Astrocyte (in vitro differentiated cells and primary cell): ENCODE measurements at places on chromosomes 11 and 22. TPM values are rescaled to one million over a fixed set of nuclear protein-coding genes. Genes with fewer than 3 reads are reported as not detected.
A peak's percentile ranks its signal among the peaks of the same experiment; 100 is the strongest.

DNA sequence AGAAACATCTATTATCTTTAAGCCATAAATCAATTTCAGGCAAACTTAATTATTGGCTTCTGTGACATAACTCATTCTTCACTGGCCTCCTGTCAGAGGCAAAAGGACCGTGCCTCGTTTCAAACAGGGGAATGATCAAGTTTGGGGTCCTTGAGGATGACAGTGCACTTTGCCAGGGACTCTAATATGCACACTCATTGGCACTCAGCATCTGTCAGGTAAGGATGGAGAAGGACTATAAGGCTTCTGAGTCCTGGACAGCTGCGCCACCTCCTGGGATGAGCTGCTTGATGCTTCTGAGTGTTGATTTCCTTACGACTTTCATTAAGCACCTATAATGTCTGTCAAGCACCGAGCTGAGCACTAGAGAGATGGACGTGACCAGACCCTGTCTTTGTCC is 20.2 kb downstream of the BPIFC start:
- no peaks in the 10 kb centered on the region for H3K36me3 ChIP-seq
- no peak overlapping the region for H3K4me3 ChIP-seq
- no peak for DNase-seq
- H3K27me3 ChIP-seq = peaks cover 8% of the 10 kb centered on the region
- H3K27ac ChIP-seq = no peak overlapping the region
- no peaks in the 10 kb centered on the region for H3K4me1 ChIP-seq

DNA sequence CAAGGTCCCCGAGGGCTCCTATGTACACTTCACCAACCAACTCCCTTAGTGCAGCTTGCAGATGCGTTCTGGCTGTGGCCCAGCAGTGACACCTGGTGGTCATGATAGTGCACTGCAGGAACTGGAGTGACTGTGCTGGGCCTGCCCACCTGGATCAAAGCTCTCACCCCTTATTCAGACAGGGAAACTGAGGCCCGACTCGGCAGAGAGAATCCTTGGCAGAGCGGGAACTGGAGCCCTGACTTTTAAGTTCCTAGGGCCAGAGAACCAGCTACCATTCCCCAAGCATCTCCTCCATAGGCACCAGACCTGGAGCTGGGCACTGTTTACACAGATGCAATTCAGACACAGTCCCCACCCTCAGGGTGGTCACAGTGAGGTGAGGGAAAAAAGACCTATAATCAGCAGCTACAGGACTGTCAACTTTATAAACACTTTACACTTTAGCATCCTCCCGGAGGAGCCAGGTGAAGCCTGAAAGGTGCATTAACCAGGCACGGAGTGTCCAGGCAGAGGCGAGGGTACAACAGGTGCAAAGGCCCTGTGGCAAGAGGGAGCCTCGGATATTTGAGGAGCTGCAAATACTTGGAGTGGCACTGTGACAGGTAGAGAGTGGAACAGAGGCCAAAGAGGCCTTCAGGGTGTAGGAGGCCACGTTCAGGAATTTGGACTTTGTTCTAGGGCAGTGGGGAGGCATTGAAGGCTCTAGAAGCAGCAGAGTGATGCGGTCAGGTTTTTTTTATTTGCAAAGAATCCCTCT is 22.0 kb downstream of the RHBDD3 start:
- H3K4me1 ChIP-seq = no peaks in the 10 kb centered on the region
- no peaks in the 10 kb centered on the region for H3K36me3 ChIP-seq
- no peak overlapping the region for H3K4me3 ChIP-seq
- no peaks in the 10 kb centered on the region for H3K27me3 ChIP-seq
- DNase-seq = peak; percentile 14

DNA sequence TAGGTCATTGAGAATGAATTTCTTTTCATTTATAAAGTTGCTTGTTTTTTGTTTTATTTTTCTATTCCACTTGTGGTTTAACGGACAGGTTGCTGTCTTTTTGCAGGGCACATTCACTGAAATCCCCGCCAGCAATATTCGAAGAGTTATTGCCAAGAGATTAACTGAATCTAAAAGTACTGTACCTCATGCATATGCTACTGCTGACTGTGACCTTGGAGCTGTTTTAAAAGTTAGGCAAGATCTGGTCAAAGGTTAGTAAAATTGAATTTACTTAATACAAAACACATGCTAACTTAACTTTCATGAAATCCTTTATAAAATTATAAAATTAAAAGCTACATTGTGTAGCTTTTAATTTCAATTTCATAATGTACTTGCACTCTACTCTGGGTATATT is 53.6 kb downstream of the PDHX start:
- H3K36me3 ChIP-seq = peaks cover 7% of the 10 kb centered on the region
- no peaks in the 10 kb centered on the region for H3K4me1 ChIP-seq
- H3K27ac ChIP-seq = no peak overlapping the region
- DNase-seq = no peak

DNA sequence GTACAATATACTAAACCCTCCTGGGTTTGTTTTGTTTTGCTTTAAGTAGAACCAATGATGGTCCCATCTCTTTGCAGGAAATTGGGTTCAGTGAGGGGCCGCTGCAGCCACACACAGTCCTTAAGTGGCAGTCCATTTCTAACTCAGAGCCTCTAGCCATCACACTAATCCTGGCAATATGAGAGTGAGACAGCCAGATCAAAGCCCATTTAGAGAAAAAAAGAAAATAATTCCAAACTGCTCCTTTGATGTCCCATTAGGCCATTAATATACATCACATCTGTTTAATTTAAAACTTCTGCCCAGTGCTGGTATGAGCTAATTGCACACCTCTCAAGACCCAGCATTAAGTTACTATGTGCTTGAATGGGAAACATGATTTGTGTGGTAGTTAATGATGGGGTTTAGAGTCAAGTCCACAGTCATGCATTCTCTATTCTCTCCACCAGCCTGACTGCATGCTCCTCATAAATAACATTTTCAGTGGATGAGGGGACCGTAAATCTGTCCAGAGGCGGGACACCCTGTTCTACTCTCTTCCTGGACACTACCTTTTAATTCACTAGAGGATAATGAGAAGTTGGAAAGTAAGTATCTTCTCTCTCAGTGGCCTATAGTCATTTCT is 53.8 kb upstream of the BIRC3 start:
- H3K27me3 ChIP-seq = no peaks in the 10 kb centered on the region
- H3K27ac ChIP-seq = no peak overlapping the region
- no peaks in the 10 kb centered on the region for H3K36me3 ChIP-seq
- DNase-seq = no peak
- H3K4me1 ChIP-seq = peaks cover 7% of the 10 kb centered on the region

- no peak overlapping the region for H3K27ac ChIP-seq
- peaks cover 26% of the 10 kb centered on the region for H3K4me1 ChIP-seq
- DNase-seq = no peak
- peaks cover 71% of the 10 kb centered on the region for H3K27me3 ChIP-seq
- no peaks in the 10 kb centered on the region for H3K36me3 ChIP-seq
Observed at GRCh38 chr11:43580735-43581369, 99.7 kb upstream of the HSD17B12 start.

DNA sequence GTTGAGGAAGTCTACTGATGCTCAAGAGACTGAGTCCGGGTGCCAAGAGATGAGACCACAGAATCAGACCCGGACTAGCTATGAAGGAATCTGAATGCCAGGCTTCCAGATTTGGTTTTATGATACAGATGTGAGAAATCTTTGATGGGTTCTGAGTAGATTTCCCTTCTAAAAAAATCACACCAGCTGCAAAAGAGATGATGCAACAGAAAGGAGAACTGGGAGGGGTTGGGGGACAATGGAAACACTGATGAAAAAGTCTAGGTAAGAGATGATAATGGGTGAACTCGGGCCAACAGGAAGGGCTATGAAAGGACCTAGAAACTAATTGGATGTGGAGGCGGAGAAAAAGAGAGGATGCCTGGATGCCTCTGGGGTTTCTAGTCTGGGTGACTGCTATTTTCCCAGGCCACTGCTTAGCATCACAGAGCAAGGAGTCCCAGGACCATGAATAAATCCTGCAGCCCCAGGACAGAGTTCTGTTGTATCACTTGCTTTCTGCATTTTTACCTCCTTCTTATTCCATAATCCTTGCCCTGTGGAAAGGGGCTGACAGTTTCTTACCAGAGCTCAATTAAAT is 115.4 kb upstream of the SEZ6L start:
- no peaks in the 10 kb centered on the region for H3K36me3 ChIP-seq
- H3K27ac ChIP-seq = no peak overlapping the region
- H3K27me3 ChIP-seq = no peaks in the 10 kb centered on the region
- H3K4me1 ChIP-seq = no peaks in the 10 kb centered on the region
- no peak for DNase-seq

GRCh38 chr11:86072211-86072610 is 3.3 kb upstream of the PICALM start:
- no peak overlapping the region for H3K4me3 ChIP-seq
- no peak for DNase-seq
- H3K4me1 ChIP-seq = peaks cover 15% of the 10 kb centered on the region
- H3K36me3 ChIP-seq = no peaks in the 10 kb centered on the region
- no peaks in the 10 kb centered on the region for H3K27me3 ChIP-seq

DNA sequence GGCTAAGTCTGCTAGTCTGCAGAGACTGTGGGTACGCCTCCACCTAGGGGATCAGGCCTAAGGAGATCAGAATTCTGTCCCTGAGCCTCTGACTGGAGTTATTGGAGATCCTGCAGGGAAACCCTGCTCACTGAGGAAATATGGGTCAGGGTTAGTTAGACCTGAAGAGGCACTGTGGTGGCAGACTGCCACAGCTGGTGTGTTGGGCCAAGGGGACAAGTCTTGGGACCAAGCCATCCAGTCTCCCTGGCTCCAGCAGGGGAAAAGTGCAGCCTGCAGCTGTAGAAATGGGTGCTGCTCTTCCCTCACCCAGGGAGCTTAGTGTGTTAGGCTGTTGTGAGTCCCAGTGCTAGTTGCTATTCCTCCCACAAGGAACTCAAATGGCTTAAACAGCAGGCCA is 334.8 kb upstream of the LARGE1 start:
- H3K36me3 ChIP-seq = no peaks in the 10 kb centered on the region
- no peaks in the 10 kb centered on the region for H3K4me1 ChIP-seq
- H3K4me3 ChIP-seq = no peak overlapping the region
- H3K27ac ChIP-seq = no peak overlapping the region

- H3K36me3 ChIP-seq = no peaks in the 10 kb centered on the region
- no peak overlapping the region for H3K4me3 ChIP-seq
- H3K27me3 ChIP-seq = no peaks in the 10 kb centered on the region
Observed at GRCh38 chr11:102012946-102013345, 34.3 kb upstream of the CFAP300 start.

DNA sequence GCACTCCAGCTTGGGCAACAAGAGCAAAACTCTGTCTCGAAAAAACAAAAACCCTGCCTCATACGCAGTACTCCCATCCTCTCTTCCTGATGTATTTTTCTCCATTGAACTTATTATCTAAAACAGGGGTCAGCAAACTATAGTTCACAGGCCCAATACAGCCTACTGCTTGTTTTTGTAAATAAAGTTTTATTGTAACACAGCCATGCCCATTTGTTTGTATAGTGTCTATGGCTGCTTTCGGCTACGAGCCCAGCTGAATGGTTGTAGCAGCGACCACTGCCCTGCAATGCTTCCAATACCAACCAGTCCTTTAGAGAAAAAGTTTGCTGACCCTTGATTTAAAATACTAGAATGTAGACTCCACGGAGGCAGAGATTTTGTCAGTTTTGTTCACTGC is 6.1 kb downstream of the TXN2 start:
- H3K27ac ChIP-seq = no peak overlapping the region
- H3K27me3 ChIP-seq = no peaks in the 10 kb centered on the region
- peaks cover 14% of the 10 kb centered on the region for H3K36me3 ChIP-seq
- no peak overlapping the region for H3K4me3 ChIP-seq
- peaks cover 23% of the 10 kb centered on the region for H3K4me1 ChIP-seq

Gene ART1
- total RNA-seq = not detected in 2 replicates

Gene KCNJ11
- 0.43 TPM in 1 of 2 replicates, not detected in the other for total RNA-seq

Gene OR5P2
- 1.2 and 1.4 TPM in 2 replicates for total RNA-seq
